ENCODE measurements at places on chromosomes 7 and 10.

DNA sequence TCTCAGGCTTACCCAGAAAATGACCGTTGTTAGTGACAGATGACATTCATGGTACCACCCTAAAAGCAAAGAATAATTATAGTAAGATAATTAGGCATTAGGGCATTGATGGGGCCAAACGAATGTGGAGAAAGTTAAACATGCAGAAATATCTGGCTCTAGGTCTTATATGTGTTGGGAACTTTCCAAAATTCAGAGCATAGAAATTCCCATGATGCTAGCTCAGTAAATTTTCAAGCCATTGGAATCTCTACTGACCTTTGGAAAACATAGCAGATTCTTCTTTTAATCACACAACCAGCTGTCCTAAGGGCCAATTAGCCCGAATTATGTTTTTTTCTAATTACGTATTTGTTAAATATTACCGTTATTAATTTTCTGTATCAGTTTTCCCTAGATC, 136.1 kb downstream of the CREB5 start:
- DNase-seq = no peak

- no peak for DNase-seq
Observed at GRCh38 chr7:94422827-94423460, 28.2 kb downstream of the COL1A2 start.

DNA sequence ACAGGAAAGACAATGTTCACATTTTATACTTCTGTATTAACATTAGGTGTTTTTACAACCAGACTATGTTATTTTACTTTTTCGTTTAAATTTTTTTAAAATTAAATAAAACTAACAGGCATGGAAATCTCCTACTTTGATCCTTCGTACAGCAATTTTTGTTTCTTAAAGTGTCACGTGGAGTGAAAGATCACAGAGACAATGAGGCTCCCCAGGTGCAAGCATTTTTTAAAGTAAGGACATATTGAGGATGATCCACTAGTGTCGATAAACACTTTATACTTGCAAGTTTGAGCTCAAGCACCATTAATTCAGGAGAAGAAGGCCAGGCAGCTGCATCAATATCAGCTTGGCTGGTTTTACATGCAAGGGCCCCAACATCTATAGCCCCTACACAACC, 68.5 kb upstream of the FAM133B start:
- DNase-seq = no peak

DNA sequence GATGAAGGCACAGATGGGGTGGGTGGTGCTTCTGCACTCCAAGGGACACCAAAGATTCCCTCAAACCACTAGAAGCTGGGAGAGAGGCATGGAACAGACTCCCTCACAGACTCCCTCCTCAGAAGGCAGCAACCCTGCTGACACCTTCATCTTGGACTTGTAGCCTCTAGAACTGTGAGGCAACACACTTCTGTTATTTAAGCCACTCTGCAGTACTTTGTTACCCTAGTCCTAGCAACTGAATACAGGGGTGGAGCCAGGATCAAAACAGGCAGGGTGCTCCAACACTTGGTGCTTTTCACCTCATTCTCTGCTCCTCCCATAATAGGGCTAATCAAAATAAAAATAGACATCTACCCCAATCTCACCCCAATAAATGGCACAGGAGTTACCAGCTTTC, 2.3 kb upstream of the GSTO1 start:
- DNase-seq = no peak

DNA sequence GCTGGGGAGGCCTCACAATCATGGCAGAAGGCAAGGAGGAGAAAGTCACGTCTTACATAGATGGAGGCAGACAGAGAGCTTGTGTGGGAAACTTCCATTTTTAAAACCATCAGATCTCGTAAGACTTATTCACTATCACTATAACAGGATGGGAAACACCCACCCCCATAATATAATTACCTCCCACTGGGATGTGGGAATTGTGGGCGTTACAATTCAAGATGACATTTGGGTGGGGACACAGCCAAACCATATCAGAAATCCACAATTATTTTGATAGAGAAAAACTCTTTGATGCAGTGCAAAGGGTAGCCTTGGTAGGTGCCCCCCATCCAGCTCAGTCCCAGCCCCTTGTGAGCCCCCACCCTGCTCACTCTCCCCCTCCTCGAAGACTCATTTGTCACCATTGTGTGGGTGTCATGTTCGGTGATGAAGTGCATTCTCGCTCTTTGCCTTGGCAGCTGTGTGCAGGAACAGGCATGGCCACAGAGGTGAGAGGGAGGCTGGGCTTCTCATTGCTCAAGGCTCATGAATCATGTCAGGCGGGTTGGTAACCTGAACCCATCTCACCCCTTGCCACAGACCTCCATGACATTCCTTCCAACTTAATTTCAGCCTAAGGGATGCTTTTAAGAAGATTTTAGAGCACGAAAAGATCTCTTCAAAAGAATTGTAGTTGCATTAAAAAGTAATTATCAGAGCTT, 75.9 kb downstream of the BUB3 start:
- no peak for DNase-seq

Measured in NCI-H2171 (cell line).